ENCODE measurements at places on chromosomes 1 and 21.

GRCh38 chr1:158564608-158565007 lies 5.8 kb downstream of the OR6P1 start:
- no peak for DNase-seq

- no peak for DNase-seq
Measured at GRCh38 chr1:181595234-181595633, 111.9 kb downstream of the CACNA1E start.

DNA sequence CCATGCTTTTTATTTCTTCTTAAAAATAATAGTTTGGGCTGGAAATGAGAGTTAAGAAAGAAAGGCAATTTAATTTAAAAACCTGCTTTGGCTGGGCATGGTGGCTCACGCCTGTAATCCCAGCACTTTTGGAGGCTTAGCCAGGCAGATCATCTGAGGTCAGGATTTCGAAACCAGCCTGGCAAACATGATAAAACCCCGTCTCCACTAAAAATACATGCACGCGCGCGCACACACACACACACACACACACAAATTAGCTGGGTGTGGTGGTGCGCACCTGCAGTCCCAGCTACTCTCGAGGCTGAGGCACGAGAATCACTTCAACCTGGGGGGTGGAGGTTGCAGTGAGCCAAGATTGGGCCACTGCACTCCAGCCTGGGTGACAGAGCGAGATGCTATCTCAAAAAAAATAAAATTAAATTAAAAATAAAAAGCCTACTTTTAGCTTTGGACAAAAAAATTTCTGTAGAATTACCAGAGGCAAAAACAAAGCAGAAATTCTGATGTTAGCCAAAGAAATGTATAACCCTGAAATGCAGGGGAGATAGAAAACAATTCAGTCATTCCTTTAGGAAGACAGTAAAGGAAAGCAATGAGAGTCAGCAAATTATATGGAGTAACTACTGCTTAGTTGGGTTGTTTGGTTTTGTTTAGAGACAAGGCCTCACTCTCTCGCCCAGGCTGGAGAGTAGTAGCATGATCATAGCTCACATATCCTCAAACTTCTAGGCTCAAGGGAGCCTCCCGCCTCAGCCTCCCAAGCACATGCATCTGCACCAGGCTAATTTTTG lies 15.7 kb upstream of the IPP start:
- no peak for DNase-seq

GRCh38 chr1:6008084-6008415 lies 15.8 kb upstream of the NPHP4 start:
- no peak for DNase-seq

- no peak for DNase-seq
Measured at GRCh38 chr1:210262897-210263272, 30.3 kb downstream of the SERTAD4 start.

- DNase-seq = no peak
Measured at GRCh38 chr21:43927591-43928221, 62.7 kb downstream of the AGPAT3 start.

DNA sequence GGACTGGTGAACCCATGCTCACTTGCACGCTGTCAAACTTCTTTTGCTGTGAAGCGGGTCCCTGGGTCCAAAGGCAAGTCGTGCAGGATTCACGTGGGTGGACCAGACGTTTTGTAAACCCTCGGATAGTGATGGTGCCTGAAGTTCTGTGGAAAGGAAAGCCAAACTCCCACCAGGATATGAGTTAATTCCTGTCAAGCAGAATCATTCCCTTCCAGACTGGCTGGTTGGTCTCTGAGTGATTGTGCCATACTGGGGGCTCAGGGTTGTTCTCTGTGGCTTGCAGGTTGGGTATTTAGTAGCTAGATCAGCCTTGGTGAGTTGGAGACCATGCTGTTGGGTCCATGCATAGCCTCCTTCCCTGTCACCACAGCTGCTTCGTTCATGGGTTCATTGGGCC lies 32.7 kb upstream of the IGSF5 start:
- DNase-seq = no peak

DNA sequence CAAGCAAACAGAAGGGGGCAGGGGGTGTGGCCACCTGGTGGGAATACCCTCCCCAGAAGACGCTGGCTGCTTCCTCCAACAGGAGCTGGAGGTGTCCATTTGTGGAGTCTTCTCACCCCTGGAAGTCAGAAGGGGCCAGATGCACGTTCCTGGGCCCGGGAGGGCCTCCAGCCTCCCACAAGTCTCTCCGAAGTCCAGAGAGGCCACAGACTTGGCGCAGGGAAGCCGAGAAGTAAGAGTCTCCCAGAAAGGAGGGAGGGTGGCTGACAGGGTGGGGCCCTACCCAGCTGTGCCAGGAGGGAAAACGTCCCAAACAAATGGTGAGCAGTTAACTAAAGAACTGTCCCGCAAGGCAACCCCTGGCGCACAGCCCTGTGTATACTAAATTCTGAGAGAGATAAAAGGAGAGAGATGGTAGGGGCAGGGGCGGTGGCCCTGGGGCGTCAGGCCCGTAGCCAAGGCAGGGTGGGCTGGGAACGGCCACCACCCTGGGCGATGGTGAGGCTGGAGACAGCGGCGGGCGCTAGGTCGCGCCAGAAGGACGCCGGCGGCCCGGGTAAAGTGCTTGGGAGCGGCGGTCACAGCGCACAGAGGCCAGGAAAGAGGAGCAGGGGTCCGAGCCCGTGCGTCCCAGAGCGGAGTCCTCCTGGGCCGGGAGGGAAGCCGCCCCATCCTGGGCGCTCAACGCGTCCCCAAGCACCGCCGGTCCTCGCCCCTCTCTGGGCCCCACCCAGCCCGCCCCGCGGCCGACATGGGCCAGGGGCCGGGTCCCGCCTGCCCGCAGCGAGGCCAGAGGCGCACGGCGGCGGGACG lies 1.2 kb downstream of the CHD5 start:
- DNase-seq = no peak

DNA sequence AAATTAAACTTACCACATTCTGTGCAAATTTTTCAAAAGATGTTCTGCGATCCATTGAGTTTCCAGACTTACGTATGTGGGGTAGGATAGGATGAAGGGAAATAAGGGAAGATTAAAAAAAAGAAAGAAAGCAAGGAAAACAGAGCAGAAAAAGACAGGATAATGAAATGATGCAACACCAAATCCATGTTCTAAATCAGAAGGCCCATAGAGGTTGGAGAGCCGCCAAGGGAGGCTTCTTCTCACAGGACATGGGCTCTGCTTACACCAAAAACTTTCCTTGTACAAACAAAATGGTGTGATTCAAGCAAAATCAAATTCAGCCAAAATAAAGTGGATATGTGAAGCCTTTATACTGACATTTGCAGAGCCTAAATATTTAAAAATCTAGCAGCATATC lies 189.5 kb upstream of the GREM2 start:
- DNase-seq = no peak

GRCh38 chr1:21742578-21742977 lies 40.4 kb downstream of the USP48 start:
- no peak for DNase-seq

DNA sequence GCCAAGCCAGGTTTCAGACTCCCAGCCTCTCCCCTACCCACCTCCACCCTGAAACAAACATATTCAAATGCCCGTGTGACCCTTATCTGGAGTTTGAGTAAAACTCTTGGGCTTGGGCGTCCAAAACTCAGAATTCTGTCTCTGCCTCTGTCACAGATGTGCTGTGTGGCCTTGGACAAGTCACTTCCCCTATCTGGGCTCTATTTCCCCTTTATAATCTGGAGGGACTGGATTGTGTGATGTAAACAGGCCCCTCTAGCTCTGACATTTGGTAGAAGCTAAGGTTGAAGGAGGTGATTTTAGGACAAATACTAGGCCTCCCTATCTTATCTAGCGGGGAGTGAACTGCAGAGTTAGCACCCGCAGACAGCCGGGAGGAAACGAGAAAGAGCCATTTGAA lies 67.5 kb downstream of the IGSF21 start:
- DNase-seq = no peak

GRCh38 chr1:232033285-232033684 lies 406.7 kb downstream of the DISC1 start:
- no peak for DNase-seq

DNA sequence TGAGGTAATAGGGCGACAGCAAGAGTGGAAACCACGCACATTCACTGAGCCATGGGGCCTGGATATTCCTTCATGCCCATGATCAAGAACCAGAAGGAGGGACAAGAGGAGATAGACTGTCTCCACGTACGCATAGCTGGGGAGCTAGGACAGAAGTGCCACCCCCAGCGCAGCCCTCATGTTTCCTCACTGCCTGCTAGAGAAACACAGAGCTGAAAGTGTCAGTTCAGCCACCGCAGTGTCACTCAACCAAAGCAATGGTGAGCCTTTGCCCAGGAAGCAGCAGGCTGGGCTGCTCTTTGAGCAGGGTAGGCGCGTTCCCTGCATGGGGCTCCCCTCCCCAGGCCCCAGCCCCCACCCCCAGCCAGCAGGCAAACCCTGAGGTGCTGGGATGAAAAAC lies 68.5 kb downstream of the STUM start:
- no peak for DNase-seq

DNA sequence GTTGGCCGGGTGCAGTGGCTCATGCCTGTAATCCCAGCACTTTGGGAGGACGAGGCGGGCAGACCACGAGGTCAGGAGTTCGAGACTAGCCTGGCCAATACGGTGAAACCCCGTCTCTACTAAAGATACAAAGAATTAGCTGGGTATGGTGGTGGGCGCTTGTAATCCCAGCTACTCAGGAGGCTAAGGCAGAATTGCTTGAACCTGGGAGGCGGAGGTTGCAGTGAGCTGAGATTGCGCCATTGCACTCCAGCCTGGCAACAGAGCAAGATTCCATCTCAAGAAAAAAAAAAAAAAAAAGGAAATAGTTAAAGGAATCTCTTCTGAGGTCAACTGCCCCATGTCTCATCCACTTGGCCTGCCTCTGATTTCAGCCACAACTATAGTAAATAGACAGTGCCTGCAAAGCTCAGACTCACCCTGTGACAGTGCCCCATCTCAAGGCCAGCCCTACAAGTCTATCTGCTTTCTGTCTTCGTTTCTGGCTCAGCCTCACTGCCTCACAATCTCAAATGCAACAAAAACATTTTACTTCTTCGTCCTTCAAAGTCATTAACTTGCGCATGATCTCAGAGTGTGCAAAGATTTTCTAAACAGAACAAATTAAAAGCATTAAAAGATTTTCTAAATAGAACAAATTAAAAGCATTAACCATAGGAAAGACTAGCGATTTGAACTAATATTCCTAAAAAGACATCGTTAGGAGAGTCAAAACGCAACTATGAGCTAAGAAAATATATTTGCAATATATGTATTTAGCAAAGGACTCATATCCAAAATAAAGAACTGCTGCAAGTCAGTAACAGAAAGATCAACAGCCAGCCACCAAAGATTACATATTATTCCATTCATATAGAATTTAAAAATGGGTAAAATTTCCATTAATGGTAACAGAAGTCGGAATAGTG lies 65.0 kb upstream of the PRDX6 start:
- DNase-seq = no peak

GRCh38 chr1:113456967-113457366 lies 66.7 kb downstream of the MAGI3 start:
- DNase-seq = no peak

Measured in stimulated activated CD8-positive, alpha-beta memory T cell treated with anti-CD3 and anti-CD28 coated beads, Interleukin-7, amount 100 ng/mL, for 1 hour (primary cell).